ENCODE measurements at places on chromosomes 16 and 17. TPM values are rescaled to one million over a fixed set of nuclear protein-coding genes. Genes with fewer than 3 reads are reported as not detected.

BAIAP3 gene
- 3.8 TPM for total RNA-seq

DNA sequence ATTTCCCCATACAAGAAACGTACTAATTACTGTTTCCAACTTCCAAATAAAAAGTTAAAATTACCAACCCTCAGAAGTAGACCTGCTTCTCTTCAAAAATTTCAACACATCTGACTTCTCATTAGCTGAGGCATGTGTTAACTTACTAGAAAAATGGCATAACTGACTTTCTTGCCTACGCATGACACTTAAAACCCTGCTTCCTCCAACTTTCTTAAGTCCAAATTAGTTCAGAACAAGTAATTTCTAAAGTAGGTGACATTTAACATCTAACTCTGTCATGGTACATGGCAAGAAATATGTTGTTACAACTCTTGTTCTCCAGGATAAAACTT is 6.7 kb downstream of the USP7 start:
- no peak for DNase-seq

GRCh38 chr17:34173241-34173640 is 81.8 kb upstream of the CCL2 start:
- DNase-seq, result no peak

- no peak for DNase-seq
Observed at GRCh38 chr17:72122765-72123529, 2.1 kb downstream of the SOX9 start.

LGALS9B gene
- not detected for total RNA-seq

LDAF1 gene
- total RNA-seq, result 104 TPM

LLGL2 gene
- 4.7 TPM for total RNA-seq

- no peak for DNase-seq
Observed at GRCh38 chr16:79181419-79181818, 419.1 kb downstream of the MAF start.

Measured in cardiac septum (tissue), 1 donor.